Retina (tissue), 1 donor: ENCODE measurements at places on chromosomes 2 and 18.
A peak's percentile ranks its signal among the peaks of the same experiment; 100 is the strongest.

GRCh38 chr2:231992888-231993287 is 31.4 kb downstream of the DIS3L2 start:
- DNase-seq, result no peak

- DNase-seq, result no peak
Observed at GRCh38 chr18:37663446-37663845, 97.8 kb upstream of the CELF4 start.

DNA sequence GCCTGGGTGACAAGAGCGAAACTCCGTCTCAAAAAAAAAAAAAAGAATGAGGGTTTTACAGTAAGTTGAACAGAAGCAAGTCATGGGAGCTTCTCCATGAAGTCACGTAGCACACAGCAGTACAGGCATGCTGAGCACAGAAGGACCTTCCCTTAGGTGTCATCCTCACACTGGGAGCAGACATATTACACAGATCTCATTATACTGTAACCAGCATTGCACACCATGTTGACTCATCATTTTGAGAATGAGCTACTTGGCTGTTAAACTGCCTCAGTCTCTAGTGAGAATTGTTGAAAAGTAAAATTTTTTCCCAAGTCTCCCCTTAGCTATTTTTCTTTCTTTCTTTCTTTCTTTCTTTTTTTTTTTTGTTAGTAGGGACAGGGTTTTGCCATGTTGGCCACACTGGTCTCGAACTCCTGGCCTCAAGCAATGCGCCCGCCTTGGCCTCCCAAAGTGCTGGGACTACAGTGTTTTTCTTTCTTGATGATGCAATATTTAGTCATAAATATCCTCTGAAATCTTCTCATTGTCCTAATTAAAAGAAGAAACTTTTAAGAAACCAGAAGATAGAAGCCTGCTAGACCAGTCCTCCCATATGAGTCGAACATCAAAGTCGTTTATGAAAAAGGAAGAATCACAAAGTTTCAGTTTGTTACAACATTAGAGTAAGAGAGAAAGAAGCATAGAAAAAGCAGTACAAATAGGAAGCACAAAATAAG is 37.9 kb upstream of the PPP1CB start:
- no peak for DNase-seq

DNA sequence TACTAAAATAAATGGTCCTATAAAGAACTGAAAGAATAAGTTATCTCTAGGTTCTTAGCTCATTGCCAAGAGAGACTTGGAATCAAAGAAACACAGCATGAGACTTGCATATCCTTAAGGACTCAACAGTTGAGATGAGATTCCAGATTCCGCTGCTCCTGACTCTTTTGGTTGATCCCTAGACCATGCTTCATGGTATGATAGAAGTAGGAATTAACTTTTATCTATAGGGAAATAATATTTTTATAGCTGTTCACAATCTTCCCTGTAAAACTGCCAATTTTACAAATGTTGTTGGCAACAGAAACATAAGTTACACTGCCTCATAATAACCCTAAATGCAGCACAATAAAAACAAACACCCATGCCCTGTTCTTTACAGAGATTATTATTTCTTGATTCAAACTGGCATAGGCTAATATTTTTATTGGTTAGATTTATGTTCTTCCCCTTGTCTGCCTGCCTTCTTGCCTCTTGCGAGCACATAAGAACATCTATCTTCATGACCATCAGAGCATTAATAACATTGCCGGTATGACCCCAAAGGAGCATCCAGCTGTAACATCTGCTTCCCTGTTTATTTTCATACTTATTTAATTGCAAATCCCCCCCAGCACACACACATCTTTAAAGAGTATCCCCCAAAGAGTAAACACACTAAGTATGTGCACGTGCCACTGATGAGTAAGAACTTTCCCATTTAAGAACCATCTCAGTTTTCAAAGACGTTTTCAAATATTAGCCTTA is 735.7 kb upstream of the SLC8A1 start:
- DNase-seq, result no peak

- DNase-seq, result no peak
Observed at GRCh38 chr2:65003037-65003436, 13.8 kb downstream of the SLC1A4 start.

DNA sequence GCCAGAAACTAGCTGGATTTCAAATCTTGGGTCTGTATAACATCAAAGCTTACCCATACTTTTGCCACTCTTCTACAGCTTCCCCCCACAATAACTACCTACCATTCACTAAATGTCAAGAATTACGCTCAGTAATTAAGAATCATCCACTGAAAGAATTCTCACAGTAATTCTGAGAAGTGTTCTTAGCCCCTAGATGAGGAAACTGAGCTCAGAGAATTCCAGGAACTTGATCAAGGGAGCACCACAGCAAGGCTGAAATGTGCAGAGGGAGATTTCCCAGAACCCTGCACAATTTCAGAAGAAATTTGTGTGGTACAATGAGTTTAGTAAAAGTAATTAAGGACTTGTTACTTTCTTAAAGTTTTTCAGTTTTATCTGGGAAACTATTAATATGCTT is 194.5 kb upstream of the STK17B start:
- DNase-seq, result no peak

DNA sequence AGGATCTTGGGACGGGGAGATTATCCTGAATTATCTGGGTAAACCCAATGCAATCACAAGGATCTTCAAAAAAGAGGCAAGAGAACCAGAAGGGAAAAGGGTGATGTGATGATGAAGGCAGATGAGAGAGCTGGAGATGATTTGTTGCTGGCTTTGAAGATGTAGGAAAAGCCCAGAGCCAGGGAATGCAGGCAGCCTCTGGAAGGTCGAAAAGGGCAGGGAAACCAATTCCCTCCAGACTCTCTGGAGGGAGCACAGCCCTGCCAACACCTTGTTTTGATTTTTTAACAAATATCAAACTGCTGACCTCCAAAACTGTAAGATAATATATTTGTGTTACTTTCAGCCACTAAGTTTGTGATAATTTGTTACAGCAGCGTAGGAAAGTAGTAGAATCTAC is 48.9 kb upstream of the IL1R2 start:
- no peak for DNase-seq

DNA sequence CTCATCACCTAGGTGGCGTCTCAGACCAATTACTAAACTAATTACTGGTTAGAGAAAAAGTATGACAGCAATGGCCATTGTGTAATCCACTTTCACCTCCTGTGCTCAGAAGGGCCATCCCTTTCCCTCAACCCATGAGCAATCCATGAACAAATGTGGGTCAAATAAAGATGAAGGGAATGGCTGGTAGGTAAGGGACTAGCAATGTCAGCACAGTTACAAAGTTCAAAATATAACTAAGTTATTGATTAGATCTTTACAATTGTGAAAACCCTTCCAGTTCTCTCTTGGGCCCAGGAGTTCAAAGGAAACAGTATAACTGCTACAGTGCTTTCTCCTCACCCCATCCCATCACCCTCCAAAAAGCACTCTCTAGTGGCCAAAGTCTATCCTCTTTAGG is 98.3 kb downstream of the DTNA start:
- no peak for DNase-seq

DNA sequence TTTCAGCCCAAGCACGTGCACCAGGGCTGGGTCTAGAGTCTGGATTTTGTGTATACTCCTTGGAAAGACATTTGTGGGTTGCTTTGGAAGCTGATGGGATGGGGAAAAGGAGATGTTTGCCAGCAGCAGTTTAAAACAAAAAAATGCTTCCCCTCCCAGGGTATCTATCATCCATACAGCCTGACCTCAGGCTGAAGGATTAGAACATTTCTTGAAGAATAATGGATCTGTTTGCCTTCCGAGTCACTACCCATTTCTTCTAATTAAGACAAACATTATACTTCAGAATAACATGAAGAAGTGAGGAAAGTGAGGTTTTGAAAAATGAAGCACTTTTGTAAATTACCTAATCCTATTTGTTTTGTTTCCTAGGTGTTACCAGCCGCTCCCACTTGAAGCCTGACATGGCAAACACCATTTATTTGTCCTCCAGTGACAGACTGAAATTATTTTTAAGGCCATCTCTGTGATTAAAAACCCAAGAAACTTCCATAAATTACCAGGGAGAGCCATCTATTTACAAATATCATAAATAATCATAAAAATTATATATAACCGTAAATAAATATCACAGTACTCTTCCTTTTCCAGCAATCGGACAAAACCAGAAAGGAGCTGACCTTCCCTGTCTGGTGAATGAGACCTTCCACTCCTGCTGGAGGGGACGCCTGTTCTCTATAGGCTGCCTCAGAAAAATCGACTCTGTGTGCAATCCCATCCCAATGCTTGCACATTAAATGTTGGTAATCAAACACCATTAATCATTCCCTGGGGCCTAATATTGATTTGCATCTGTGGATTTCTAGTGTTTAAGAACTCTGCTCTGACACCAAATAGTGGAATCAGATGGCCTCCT is 106.8 kb downstream of the C1D start:
- DNase-seq, result peak; percentile 12
